ENCODE measurements at places on chromosomes 13 and 19. TPM values are rescaled to one million over a fixed set of nuclear protein-coding genes. Genes with fewer than 3 reads are reported as not detected.

GRCh38 chr13:30157616-30157993 lies 149.7 kb downstream of the KATNAL1 start:
- peak; percentile 65 for DNase-seq

GRCh38 chr19:44796701-44797115 lies 12.2 kb upstream of the BCAM start:
- DNase-seq: no peak

- no peak for DNase-seq
Measured at GRCh38 chr19:2428321-2428690, 920 bp upstream of the TIMM13 start.

SPART gene
- polyA plus RNA-seq: 62.2 TPM

DNA sequence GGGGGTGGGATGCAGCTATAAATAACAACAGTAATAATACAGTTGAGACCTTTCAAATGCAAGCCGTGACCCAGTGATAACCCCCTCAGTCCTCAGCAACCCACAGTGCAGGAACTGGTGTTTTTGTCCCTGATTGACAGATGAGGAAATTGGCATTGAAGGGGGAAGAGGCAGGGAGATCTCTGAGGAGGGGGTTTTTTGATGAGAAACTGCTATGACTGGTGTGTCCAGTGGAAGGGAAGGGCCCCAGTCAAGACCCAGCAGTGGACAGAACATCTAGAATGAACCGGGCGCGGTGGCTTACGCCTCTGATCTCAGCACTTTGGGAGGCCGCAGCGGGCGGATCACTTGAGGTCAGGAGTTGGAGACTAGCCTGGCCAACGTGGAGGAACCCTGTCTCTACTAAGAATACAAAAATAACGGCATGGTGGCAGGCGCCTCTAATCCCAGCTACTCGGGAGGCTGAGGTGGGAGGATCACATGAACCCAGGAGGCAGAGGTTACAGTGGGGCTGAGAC lies 1.9 kb downstream of the MAP1S start:
- DNase-seq: no peak

C13orf46 gene
- polyA plus RNA-seq: 0.21 TPM

GRCh38 chr19:34171877-34172660 lies at the start of gene LSM14A:
LSM14A (plus strand) TSS chr19:34172504; CDS start chr19:34172643, 139 bp downstream.
- DNase-seq: peak; percentile 33

DNA sequence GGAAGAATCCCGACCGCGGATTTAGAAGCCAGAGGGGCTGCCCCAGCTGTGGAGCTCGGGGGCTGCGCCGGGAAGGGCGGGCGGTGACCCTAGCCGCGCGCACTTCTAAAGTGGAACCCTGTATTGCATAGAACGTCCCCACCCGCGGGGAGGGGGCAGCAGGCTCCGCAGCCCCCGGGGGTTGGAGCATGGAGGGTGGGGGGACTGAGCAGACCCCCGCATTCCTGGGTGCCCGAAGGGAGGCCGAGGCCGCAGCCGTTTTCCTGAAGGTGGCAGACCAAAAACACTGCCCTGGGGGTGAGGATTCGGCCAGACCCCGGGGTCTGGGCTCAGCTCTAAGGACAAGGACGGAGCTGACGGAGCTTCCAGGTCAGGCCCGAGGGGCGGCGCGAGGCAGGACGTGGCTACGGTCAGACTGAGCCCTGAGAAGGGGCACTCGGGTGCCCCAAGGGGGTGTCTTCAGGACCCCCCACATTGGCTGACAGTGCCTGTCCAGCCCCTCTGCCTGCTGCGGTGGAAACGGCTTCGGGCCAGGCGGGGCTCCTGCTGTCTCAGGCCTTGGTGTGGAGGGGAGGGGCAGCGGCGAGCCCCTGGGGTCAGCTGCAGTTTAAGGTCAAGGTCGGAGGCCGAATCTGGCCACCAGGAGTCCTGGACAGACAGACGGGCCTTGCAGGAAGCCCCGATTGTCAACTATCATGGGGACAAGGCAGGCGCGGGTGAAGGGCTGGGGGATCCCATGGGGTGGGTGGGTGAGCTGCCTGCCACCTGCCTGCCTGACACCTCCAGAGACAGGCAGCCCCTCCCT lies 12.6 kb downstream of the MKNK2 start:
- no peak for DNase-seq

- no peak for DNase-seq
Measured at GRCh38 chr13:79776531-79777295, 295.8 kb downstream of the NDFIP2 start.

DNA sequence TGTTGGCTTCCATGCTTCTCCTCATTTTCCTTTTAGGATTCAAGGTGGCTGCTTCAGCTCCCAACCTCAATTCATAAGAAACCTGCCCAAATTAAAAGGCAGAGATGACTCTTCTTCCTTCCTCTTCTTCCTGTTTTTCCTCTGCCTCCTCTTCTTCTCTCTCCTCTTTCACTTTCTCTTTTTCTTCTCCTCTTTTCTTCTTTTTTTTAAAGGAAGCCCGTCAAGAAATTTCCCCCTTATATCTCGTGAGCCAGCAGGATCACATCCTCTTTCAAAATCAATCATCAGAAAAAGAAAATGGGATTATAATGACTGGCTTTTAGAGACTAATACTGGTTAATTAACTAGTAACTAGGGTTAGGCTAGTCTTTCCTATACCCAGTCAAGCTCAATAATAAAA lies 220.3 kb downstream of the NBEA start:
- no peak for DNase-seq

DNA sequence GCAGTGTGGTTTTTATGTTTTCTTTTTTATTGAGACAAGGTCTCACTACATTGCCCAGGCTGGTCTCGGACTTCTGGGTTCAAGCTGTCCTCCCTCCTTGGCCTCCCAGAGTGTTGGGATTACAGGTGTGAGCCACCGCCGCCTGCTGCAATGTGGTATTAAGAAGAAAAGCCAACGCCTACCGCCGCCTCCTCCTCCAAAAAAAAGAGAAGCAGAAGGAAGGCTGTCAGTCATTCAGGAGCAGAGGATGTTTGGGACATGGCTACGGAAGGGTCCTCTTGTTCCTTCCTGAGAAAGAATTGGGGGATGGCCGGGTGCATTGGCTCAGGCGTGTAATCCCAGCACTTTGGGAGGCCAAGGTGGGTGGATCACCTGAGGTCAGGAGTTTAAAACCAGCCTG lies 1.2 kb downstream of the PPP1R37 start:
- DNase-seq: no peak

- no peak for DNase-seq
Measured at GRCh38 chr19:31531326-31531725, 182.1 kb upstream of the TSHZ3 start.

- DNase-seq: peak; percentile 8
Measured at GRCh38 chr19:40718774-40719391, 2.0 kb downstream of the ITPKC start.

DNA sequence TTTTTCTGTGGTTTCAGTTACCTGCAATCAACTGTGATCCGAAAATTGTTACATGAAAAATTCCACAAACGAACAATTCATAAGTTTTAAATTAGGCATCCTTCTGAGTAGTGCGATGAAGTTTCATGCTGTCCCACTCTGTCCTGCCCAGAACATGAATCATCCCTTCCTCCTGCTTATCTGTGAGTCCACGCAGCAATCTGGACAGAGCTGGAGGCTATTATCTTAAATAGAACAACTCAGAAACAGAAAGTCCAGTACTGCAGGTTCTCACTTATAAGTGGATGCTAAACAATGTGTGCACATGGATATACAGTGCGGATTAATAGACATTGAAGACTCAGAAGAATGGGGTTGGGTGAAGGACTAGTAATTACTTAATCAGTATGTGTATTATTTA lies 583.7 kb upstream of the SPRY2 start:
- no peak for DNase-seq

DNA sequence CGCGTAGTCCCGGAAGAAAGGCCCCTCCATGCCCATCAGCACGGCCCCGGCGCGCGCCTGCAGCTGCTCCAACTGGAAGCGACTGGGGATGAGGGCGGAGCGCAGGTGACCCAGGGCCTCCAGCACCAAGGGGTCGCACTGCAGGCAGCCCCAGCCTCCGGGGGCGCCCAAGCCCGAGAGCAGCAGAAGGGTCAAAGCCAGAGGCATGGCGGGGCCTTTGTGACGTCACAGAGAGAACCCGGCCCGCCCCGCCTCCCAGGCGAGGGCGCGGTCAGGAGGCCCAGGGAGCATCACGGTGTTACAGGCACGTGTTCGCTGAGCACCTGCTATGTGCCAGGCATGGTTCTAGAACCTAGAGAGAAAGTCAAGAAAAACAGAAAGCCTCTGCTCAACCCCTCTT lies at the start of gene IZUMO2:
Gene IZUMO2, minus strand, starts transcription at position 294 of the 400 bp plus-strand sequence. Its CDS starts 87 bp downstream, at position 207.
- no peak for DNase-seq

GRCh38 chr13:110519046-110519445 lies 42.5 kb downstream of the RAB20 start:
- DNase-seq: no peak

DNA sequence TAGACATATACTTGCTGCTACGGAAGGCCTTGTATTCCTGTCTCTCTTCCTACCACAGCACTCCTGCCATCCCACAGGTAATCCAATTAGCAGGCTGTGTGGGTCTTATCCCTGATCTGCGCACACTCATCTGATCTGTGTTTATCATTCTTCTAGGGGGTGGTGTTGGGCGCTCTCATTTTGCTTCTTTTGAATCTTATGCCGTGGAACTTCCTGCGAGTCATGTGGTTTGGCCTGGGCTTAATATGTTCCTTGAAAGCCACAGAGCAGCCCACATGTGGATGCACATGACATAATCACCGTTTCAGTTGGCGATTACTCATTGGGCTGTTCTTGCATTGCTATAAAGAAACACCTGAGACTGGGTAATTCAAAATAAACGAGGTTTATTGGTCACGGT lies 7.5 kb downstream of the RASA3 start:
- DNase-seq: no peak

DNA sequence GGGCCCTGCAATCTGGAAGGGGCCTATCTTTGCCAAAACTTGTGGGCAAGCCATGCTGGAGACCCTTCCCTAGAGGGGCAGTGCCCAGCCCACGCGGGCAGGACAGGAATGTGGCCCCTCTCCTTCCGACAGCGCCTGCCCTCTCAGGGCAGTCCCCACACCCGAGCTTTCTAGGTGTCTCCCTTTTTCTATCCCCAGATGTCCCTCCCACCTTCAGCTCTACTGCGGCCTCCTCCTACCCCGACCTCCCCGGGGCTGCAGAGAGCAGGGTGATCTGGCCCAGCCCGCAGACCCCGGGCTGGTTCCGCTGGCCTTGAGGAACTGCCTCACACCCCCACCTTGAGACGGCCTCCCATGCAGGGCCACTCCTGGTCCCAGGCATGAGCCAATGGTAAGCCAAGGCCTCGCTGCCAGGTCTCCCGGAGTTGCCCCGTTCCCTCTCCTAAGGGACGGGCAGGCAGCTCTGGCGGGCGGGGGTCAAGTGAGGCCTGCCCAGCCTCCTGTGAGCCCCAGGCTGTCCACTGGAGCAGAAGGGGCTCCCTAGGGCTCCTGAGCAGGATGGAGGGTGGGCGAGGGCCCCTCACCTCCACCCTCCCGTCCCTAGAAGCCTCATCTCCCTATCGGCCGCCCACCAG lies 39.7 kb downstream of the KLF2 start:
- no peak for DNase-seq

GPR18 gene
- 5.1 TPM for polyA plus RNA-seq

GRCh38 chr19:56252699-56253422 lies 19.7 kb upstream of the EDDM13 start:
- DNase-seq: no peak

CYP4F12 gene
- not detected for polyA plus RNA-seq

- DNase-seq: no peak
Measured at GRCh38 chr13:30020726-30021312, 170.4 kb upstream of the UBL3 start.

HTR2A gene
- not detected for polyA plus RNA-seq

DNA sequence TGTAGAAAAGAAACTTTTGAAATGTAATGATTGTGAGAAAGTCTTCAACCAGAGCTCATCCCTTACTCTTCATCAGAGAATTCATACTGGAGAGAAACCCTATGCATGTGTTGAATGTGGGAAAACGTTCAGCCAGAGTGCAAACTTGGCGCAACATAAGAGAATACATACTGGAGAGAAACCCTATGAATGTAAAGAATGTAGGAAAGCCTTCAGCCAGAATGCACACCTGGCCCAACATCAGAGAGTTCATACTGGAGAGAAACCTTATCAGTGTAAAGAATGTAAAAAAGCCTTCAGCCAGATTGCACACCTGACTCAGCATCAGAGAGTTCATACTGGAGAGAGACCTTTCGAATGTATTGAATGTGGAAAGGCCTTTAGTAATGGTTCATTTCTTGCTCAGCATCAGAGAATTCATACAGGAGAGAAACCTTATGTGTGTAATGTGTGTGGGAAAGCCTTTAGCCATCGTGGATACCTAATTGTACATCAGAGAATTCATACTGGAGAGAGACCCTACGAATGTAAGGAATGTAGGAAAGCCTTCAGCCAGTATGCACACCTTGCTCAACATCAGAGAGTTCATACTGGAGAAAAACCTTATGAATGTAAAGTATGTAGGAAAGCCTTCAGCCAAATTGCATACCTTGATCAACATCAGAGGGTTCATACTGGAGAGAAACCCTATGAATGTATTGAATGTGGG lies 19.3 kb downstream of the ZNF583 start:
- DNase-seq: no peak

DNA sequence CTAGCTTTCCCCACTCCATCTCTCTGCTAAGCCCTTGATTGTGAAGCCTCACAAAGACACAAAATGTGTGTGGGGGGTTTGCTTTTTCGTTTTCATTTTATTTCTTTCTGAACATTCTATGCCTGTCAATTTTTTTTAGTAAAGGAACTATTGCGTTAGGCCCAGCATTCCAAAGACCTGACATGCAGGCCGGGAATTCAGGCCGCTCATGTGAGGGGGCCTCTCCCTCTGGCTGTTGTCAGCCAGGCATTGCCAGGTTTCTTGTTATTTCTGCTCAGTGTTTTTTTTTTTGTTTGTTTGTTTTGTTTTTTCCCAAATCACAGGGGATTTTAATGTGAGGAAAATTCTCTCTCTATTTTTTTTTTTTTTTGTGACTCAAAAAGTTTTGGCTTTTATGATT lies 10.3 kb upstream of the MEDAG start:
- DNase-seq: no peak

DNA sequence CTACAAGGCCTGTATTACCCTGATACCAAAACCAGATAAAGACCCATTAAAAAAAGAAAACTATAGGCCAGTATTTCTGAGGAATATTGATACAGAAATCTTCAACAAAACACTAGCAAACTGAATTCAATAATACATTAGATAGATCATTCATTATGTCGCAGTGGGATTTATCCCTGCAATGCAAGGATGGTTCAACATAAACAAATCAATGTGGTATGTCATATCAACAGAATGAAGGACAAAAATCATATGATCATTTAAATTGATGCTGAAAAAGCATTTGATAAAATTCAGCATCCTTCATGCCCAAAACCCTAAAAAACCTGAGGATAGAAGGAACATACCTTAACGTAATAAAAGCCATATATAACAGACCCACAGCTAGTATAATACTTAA lies 50.0 kb downstream of the RB1 start:
- no peak for DNase-seq

- DNase-seq: no peak
Measured at GRCh38 chr19:38173291-38174041, 50.6 kb downstream of the DPF1 start.

All from GM12878 (cell line).